ENCODE measurements at places on chromosomes 16 and 17.
A peak's percentile ranks its signal among the peaks of the same experiment; 100 is the strongest.

DNA sequence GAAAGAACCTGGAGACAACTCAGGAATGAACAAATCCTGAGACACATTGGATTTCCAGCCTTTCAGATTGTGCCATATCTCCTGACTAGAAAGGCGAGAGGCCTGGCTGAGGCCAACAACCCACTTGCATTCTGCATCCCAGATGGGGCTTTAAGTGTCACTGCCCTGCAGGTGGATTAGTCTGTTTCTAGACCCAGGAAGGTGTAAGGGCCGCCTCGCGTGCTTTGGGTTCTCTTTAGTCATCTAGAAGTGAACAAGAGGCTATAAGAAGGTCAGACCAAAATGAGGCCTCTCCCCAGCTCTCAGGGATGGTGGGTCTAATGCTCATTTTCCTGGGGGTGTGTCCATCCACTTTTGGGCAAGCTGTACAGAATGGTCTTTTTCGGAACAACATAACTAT, 4.9 kb downstream of the SAP30BP start:
- peaks cover 72% of the 10 kb centered on the region for H3K36me3 ChIP-seq
- H3K27ac ChIP-seq = no peak overlapping the region
- no peak overlapping the region for H3K4me3 ChIP-seq
- no peak for DNase-seq

- peaks cover 69% of the 10 kb centered on the region for H3K36me3 ChIP-seq
- peaks cover 71% of the 10 kb centered on the region for H3K4me1 ChIP-seq
- H3K27ac ChIP-seq = no peak overlapping the region
- DNase-seq = no peak
Observed at GRCh38 chr16:88807142-88807625, 3.6 kb downstream of the CDT1 start.

GRCh38 chr16:88593489-88593888, 23.3 kb downstream of the ZC3H18 start:
- no peaks in the 10 kb centered on the region for H3K27me3 ChIP-seq
- H3K4me3 ChIP-seq = no peak overlapping the region
- no peaks in the 10 kb centered on the region for H3K4me1 ChIP-seq
- peaks cover 73% of the 10 kb centered on the region for H3K36me3 ChIP-seq

DNA sequence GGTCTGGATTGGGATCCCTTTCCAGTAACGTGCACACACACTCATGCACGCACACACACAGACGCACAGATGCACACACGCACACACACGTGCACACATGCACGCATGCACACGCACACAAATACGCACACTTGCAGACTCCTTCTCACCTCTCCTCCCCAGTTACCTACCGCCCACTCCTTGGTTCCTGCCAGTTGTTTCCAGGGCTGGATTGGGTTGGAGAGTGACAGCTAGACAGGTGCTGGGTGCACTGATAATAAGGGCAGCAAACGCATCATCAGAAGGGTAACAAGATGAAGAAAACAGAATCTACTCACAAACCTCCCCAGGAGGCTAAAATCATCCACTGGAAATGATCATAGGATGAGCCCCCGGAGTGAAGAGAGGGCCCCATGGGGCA, 45.0 kb downstream of the HSBP1 start:
- H3K27ac ChIP-seq = no peak overlapping the region
- DNase-seq = no peak
- no peaks in the 10 kb centered on the region for H3K36me3 ChIP-seq
- peaks cover 5% of the 10 kb centered on the region for H3K27me3 ChIP-seq

DNA sequence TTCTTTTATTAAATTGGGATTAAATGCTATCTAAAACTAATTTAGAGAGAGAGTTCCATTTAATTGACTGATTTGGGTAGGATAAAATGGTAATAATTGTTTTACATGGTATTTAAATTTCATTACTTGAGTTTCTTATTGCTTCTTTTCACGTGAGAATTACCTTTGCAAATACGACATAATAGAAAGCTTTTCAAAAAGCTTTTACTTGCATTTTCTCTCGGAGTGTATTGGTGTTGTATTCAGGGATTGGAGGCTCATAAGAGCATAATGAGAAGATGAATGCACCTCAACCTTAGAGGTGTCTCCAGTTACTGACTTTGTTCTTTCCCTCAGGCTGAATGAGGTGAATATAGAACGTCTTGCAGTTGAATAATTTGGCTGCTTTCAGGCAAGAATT, 67.4 kb upstream of the CPHXL start:
- H3K4me3 ChIP-seq = no peak overlapping the region
- DNase-seq = no peak
- H3K27me3 ChIP-seq = peaks cover 3% of the 10 kb centered on the region
- H3K27ac ChIP-seq = no peak overlapping the region
- H3K4me1 ChIP-seq = no peaks in the 10 kb centered on the region
- no peaks in the 10 kb centered on the region for H3K36me3 ChIP-seq

- no peak for DNase-seq
- no peaks in the 10 kb centered on the region for H3K4me1 ChIP-seq
- H3K4me3 ChIP-seq = no peak overlapping the region
Observed at GRCh38 chr17:19753661-19754463, 5.8 kb upstream of the ALDH3A1 start.

DNA sequence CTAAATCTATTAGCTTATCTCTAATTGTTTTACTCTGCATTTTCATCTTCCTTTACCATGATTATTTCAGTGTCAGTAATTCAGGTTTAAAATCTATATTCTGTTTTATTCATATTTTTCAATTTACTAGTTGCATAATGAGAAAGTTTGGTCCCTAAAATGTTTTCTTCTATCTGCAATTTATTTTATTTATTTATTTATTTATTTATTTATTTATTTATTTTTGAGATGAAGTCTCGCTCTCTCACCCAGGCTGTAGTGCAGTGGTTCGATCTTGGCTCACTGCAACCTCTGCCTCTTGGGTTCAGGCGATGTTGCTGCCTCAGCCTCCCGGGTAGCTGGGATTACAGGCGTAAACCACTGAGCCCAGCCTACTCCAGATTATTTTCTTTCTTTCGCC, 1597.3 kb downstream of the CDH8 start:
- no peak overlapping the region for H3K27ac ChIP-seq
- no peaks in the 10 kb centered on the region for H3K4me1 ChIP-seq
- H3K4me3 ChIP-seq = no peak overlapping the region
- no peaks in the 10 kb centered on the region for H3K27me3 ChIP-seq

GRCh38 chr17:45018514-45018847, 33.0 kb downstream of the DCAKD start:
- H3K27ac ChIP-seq = peak overlapping the region; percentile 33
- peak overlapping the region; percentile 57 for H3K4me3 ChIP-seq
- peaks cover 13% of the 10 kb centered on the region for H3K36me3 ChIP-seq
- H3K4me1 ChIP-seq = peaks cover 29% of the 10 kb centered on the region
- peaks cover 5% of the 10 kb centered on the region for H3K27me3 ChIP-seq
- no peak for DNase-seq

GRCh38 chr16:50602126-50602525, 53.9 kb downstream of the NKD1 start:
- H3K27ac ChIP-seq = no peak overlapping the region
- H3K36me3 ChIP-seq = no peaks in the 10 kb centered on the region
- no peak overlapping the region for H3K4me3 ChIP-seq

GRCh38 chr16:75764154-75764768, 38.0 kb upstream of the CPHXL start:
- DNase-seq = peak; percentile 64
- H3K4me3 ChIP-seq = no peak overlapping the region
- no peaks in the 10 kb centered on the region for H3K4me1 ChIP-seq
- no peaks in the 10 kb centered on the region for H3K36me3 ChIP-seq
- H3K27ac ChIP-seq = no peak overlapping the region
- H3K27me3 ChIP-seq = no peaks in the 10 kb centered on the region

- no peaks in the 10 kb centered on the region for H3K4me1 ChIP-seq
- no peaks in the 10 kb centered on the region for H3K27me3 ChIP-seq
- DNase-seq = no peak
- peaks cover 12% of the 10 kb centered on the region for H3K36me3 ChIP-seq
- no peak overlapping the region for H3K4me3 ChIP-seq
Observed at GRCh38 chr16:58018803-58019202, 6.8 kb upstream of the MMP15 start.

DNA sequence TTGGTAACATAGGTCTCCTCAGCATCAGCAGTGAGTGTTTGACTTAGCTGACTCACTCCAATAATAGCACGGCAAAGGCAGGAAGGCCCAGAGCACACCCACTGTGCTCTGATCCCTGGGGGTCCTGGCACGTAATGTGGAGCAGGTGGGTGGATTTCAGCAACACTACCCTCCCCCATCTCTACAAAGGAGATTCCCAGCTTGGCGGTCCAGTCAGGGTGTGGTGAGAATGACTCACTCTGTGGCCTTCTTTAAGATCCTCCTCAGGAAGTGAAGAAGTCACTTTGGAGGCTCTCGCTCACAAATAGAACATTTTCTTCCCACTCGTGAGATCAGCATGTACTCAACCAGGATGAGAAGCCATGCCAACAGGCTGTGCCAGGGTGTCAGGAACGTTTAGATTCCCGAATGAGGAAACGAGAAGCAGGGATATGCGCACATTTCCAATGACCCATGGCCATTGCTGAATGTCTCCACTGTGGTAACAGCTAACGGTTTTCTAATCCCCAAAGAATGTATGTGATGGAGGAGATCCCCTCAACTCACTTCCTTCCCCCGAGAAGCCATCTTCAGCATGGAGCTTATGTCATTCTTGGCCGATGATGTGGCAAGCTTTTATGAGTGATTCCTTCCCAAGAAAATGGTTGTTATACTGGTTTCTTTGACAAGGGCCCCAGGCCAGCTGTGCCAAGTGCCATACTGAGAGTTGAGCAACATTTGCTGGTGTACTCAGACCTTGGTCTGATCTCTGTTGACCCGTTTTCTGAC, 365.2 kb downstream of the C16orf95 start:
- DNase-seq = no peak
- H3K27me3 ChIP-seq = no peaks in the 10 kb centered on the region
- no peaks in the 10 kb centered on the region for H3K4me1 ChIP-seq
- no peak overlapping the region for H3K4me3 ChIP-seq

DNA sequence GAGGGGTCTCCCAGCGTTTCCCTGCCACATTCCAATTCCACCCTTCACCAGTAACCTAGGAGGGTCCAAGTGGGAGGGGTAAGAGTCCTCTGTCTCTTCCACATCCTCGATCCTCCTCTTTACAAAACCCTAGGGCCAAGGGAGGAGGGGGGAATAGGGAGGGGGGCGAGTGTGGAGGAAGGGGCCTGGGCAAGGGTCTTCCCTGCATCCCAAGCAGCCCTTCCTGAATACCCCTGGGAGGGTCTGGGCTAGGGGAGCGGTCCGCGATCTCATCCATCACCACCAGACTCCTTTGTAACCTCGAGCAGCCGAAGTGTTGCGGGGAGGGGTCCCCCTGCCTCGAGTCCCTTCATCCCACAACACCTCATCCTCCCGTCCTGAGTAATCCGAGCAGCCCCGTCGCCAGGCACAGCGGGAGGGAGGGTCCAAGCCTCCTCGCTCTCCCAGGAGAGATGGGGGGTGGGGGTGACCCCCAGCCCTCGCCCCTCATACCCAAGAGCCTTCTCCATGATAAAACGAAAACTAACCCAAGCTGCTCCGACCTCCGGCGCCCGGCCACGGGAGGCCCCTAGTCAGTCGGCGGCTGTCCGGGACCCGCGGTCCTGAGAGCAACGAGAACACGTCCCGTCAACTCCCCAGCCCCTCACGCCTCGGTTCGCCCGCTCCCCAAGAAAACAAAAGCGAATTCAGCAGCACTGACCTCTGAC, 502 bp downstream of the SMPD3 start:
- H3K27ac ChIP-seq = no peak overlapping the region
- peak overlapping the region; percentile 41 for H3K4me3 ChIP-seq
- H3K4me1 ChIP-seq = peaks cover 17% of the 10 kb centered on the region
- H3K27me3 ChIP-seq = no peaks in the 10 kb centered on the region
- H3K36me3 ChIP-seq = no peaks in the 10 kb centered on the region

GRCh38 chr16:9311303-9311954, 220.0 kb downstream of the HAPSTR1 start:
- no peak overlapping the region for H3K27ac ChIP-seq
- no peaks in the 10 kb centered on the region for H3K4me1 ChIP-seq
